ENCODE measurements at places on chromosomes 7 and 10.
A peak's percentile ranks its signal among the peaks of the same experiment; 100 is the strongest.

DNA sequence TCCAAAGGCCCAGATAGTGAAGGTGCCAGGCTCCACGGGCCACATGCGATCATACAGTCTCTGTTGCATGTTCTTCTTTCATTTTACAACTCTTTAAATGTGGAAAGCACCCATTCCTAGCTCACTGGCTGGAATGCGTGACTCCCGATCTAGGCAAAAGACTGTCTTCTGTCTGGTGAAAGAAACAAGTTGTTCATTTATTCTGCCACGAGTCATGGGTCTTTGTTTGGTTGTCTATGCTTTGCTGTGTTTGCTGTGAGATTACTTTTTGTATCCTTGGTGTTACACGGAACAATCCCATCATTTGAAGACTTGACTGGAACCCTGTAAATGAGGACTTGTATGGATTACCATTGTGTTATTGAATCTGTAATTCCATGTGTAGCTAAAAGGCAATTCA, 41.9 kb downstream of the NPVF start:
- no peak for DNase-seq

- DNase-seq: no peak
Observed at GRCh38 chr7:150996376-150997074, 5.7 kb downstream of the NOS3 start.

GRCh38 chr7:559396-559705, 39.7 kb upstream of the PDGFA start:
- DNase-seq: no peak

- peak; percentile 51 for DNase-seq
Observed at GRCh38 chr10:75399461-75400162, 2.0 kb downstream of the ZNF503 start.

GRCh38 chr7:146119002-146119401, 2.4 kb downstream of the CNTNAP2 start:
- DNase-seq: no peak

- DNase-seq: no peak
Observed at GRCh38 chr10:1380088-1380671, 324.0 kb downstream of the WDR37 start.

- no peak for DNase-seq
Observed at GRCh38 chr10:117239051-117239450, 1.9 kb upstream of the SLC18A2 start.

All from activated CD4-positive, alpha-beta memory T cell treated with anti-CD3 and anti-CD28 coated beads, Interleukin-2, amount 10 ng/mL, durations not matched to agents 7 days and 5 days (primary cell).